ENCODE measurements at places on chromosomes 7 and 10.

- DNase-seq: no peak
These were observed 103.1 kb downstream of the GFRA1 start for GRCh38 chr10:116169782-116170445.

DNA sequence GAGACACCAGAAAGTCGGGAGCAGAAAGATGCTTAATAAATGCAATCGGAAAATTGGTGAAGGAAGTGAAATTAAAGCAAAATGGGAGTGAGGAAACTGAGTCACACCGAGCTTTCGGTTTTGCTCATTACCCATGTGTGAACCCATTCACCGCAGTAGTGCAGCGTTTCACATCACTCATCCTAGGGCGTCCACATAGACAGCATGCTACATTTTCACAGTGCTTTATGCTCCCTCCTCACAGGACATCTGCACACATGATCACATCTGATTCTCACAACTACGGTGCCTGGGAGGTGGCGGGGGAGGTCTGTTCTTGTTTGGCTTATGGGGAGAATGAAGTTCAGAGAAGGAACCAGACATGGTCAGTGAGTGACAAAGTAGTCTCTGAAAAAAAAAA, 36.6 kb upstream of the ATP6V0A4 start:
- DNase-seq: no peak

- no peak for DNase-seq
These were observed 366.2 kb downstream of the WDR11 start for GRCh38 chr10:121217331-121217730.

DNA sequence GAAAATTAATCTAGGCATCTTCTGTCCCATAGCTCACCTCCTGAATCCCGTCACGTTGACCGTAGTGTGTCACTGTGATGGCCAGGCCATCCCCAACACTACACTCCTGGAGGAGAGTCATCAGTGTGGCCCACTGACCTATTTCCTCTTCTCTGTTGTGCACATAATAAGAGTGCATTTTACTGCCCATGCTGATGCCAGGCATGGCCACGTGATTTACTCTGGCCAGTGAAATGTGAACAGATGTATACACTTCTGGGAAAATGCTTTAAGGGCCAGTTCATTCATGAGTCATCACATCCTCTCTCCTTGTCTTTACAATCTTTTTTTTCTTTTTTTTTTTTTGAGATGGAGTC, 101.9 kb upstream of the PIP4K2A start:
- no peak for DNase-seq

GRCh38 chr7:5463031-5463430, 39.4 kb upstream of the TNRC18 start:
- DNase-seq: no peak

- no peak for DNase-seq
These were observed 348.0 kb downstream of the PHTF2 start for GRCh38 chr7:78146546-78146945.

DNA sequence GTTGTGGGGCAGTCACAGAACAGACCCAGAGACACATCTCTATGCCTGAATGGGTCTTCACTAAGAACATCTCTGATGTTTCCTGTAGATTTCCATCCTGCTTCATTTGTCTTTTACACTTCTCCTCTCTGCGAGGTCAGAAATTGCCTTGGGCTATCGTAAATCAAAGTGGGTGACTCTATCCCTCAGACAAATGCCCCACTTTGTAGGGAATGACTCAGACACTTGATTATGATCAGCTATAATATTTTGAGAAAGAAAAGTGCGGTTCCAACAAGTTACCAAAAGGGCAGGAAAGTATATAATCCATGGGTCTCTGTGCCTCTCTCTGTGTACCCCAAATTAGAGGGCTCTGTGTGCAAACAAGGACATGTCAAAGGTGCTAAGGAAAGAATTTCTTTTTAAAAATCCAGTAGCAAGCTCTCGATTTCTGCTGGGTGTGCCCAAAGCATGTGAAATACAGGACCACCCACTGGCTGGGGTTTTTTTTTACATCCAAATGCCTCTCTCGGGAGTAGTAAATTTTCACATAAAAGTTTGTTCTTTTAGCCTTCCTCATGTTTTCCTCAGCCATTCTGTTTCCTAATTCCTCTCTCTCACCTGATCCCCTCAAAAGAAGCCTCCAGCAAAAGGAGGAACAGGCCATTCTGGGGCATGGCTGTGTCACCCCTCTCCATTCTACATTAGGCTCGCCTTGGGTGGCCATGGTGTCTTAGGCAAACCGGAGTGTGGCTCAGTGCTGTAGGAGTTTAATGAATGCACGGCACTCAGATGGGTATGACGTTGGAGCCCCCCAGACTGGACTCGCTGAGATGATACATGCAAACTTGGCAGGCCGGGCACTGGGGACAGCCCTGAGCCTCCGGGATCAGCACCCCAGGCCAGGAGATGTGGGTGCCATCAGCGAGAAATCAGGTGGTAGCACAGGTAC, 6.3 kb upstream of the OPN4 start:
- no peak for DNase-seq

All from stimulated activated CD4-positive, alpha-beta T cell treated with anti-CD3 and anti-CD28 coated beads, Interleukin-1b, Interleukin-23, amount 100 ng/mL, for 1 hour (primary cell).